ENCODE measurements at places on chromosomes 12 and 14.

GRCh38 chr12:116336542-116337065 lies 59.1 kb upstream of the MED13L start:
- no peak for DNase-seq

DNA sequence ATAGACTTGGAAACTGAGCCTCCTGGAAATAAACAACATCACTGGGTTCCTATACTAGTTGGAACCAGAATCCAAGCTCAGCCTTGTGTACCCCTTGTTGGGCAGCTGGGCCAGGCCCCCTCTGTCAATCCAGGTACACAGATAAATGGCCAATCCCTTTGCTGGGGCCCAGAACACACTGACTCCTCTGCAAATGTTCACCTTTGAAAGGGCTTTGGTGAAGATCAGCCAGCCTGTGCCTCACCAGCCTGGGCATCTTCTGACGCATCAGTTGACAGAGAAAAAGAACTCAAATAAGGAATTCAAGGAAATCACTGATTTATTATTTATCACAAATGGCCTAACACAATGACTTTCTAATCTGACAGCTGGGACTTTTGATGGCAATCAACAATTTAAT lies 1090.2 kb downstream of the BCL11B start:
- DNase-seq = no peak

GRCh38 chr12:116594325-116595038 lies 35.3 kb downstream of the MAP1LC3B2 start:
- no peak for DNase-seq

DNA sequence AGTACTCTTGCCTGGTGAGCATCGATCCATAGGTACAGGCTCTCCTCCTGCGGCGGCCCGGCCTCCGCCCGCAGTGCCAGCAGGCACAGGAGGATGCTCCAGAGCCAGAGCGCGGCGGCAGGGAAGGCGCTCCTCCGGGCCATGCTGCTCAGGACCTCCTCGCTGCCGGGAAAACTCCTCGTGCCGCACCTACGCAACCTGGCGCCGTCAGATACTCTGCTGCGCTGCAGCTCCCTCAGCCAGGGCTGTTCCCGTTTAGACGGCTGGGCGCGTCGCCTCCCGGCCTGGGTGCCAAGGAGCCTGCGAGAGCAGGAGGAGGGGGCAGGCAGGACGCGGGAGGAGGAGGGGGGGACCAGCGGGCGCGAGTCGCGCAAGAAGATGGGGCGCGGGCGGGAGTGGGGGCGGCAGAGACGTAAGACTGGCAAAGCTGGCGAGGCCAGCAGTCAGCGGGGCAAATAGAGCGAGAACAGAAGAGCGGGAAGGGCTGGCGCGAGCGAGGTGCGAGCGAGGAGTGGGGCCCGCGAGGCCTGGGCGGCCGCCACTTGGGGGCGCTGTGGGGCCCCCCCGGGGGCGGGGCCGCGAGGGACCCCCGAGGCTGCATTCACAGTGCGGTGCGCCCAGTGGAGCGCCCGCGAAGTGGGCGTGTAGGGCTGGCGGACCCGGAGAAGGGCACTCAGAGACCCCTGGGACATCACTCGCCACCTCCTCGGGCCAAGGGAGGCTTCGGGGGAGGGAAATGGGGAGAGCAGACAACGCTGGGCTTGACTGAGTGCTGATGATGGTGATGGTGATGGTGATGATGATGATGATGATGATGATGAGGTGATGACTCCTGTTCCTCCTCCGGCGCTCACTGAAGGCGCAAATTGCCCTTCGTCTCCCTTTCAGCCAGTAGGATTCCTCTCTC lies at the start of gene WIF1:
Gene WIF1, minus strand, starts transcription at position 257 of the 907 bp plus-strand sequence. Its CDS starts 114 bp downstream, at position 143.
- DNase-seq = no peak

DNA sequence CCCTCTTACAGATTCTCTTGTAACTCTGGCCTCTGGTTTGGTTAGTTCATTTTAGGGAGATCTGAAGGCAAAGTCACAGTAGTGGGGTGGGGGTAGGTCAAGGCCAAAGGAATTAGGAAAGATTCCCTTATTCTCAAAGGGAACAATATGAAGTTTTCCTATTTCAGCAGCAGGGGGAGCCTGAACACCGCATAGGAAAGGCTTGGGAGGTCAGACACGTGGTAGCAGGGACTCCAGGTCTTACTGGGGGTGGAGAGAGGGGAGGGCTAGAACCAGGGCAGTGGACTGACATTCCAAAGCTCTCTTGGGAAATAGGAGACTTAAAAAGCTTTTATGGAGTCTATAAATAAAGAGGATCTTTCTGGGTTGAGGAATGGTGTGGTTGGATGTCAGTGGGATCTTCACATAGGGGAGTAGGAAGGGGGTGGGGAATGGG lies 1.3 kb downstream of the ZC3H10 start:
- peak; percentile 49 for DNase-seq
